ENCODE measurements at places on chromosomes 1 and 21.

DNA sequence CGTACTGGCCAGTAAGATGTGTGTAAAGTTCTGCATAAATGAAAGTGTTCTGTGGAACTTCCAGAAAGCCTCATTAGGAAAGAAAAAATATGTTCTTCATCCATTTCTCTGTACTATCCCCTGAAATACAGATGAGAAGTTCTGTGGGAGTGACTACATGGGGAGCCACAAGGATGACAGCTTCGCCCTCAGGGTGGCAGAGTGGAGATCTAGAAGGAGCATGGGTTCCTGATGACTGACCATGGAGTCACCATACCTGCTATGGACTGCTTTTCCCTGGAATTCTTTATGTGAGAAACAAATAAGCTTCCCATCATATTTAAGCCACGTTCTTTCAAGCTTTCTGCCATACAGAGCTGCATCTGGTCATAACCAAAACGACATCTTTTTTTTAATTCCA is 113.9 kb upstream of the RGS1 start:
- no peak for DNase-seq

DNA sequence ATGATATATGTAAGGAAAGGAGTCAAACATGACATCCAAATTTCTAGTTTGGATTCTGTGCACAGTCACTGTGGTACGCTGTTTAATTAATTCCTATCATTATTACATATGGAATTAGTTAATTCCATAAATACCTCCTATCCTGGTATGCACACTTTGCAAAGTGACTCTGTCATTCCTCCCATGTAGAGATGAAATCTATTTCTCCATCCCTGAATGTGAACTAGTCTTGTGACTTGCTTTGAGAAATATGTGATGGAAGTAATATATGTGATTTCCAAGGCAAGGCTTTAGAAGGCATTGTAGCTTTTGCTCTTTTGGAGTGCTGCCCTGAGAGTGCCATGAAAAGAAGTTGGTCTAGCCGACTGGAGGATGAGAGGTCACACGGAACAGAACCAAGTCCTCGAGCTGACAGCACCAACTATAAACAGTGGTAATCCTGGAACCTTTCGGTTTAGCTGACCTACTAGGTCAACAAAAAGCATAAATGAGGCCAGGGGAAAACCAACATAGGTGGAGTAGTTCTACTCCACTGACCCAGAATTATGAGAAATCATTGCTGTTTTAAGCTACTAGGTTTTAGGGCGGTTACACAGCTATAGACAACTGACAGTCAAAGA is 1.5 kb downstream of the SELENOF start:
- DNase-seq: peak; percentile 38

DNA sequence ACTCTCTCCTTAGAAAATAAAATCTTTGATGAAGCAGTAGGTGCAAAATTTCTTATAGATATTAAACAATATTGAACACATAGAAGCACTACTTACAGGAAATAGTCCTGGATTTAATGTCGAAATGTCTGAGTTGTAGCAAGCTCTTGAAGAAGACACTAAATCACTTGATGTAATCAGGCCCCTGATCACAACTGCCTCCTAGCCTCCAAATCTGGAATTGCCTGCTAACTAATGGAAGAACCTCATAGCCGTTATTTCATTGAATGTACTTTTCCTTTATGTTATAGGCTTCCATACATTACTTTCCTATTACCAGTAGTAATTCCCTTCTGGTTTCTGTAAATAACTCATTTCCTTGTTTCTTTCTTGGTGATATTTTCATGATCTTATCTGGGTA is 675.7 kb upstream of the CHRM3 start:
- DNase-seq: no peak

DNA sequence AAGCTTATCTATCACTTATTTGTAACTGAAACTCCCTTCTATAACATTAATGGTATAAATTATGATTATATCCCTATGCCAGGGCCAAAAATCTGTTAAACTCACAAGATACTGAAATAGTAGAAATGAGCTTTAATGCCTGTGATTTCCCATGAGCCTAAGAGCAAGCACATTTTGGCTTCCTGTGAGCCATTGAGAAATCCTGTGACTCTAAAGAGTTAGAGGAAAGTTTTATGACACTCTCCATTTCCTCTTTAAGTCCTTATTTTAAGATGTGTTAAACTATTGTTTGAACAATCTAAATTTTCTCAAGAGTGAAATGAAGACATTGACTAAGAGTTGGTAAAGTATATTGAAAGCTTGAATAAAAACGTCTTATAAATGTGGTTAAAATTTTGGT is 45.6 kb downstream of the SUCO start:
- no peak for DNase-seq

GRCh38 chr1:5620997-5621396 is 371.2 kb downstream of the NPHP4 start:
- DNase-seq: no peak

DNA sequence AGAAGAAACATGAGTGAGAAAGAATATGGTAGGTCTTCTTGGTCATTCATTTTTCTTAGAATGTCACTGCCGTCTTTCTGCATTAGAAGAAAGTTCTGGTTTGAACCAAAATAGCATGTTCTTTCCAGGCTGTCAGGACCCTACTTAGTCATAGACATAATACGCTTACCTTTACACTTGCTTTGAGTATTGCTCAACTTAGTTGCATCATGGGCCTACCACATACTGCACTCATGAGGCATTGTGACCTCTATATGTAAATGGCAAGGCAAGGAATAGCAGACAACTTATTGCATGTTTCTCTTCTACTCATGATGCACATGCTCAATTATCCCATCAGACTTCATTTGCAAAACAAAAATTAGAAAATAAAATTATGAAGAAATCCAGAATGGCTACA is 415.0 kb downstream of the HLX start:
- no peak for DNase-seq

- no peak for DNase-seq
Measured at GRCh38 chr1:242205622-242206489, 207.0 kb upstream of the MAP1LC3C start.

- no peak for DNase-seq
Measured at GRCh38 chr1:41314376-41315145, 46.7 kb upstream of the FOXO6 start.

Measured in GM13976 (cell line).